ENCODE measurements at places on chromosomes 3 and 15.

DNA sequence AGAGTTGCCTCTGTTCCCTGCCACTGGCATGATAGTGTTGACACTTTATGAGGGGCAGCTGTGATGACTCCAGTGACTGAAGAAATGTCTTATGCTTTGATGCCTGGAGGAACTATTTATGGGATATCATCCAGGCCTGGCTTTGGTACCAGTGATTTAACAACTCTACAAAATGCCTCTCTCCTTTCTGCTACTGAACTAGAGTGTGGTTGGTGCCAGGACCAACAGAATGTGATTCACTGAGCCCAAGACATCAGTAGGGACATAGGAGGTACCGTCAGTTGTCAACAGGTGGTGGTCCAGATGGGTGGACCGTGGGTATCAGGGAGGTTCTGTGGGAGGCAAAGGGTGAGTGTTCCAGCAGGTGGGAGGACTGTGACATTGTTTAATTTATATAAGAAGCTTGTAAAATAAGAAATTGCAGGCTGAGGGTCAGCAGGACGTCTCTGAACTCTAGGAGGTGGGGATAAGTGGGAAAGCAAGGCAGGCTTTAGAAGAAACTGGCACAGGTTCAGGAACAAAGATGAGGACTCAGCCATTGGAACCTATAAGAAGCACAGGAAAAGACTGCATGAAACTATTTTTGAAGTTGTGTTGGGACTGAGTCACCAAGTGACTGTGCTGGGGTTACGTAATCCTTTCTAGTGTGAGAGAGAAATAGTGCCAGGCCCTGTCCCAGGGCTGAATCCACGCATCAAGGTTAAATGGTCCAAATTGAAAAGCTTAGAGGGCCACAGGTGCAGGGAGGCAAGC, 28.5 kb upstream of the SLC7A14 start:
- no peak for DNase-seq

DNA sequence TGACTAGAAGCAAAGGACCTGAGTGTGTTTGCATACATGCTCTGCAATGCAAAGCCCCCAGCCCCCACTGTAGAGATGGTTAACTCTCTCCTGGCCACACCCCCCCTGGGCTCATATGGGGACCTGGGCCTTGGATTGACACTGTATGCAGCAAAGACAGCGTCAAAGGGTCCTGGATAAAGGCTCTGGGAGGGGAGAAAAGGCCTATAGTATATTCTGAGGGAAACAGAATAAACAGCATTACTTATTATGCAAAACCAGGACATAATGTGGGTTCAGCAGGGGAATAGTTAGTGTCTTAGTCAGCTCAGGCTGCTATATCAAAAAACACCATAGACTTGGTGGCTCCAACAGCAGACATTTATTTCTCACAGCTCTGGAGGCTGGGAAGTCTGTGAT, 158.7 kb downstream of the APBA2 start:
- DNase-seq, result no peak

- DNase-seq, result no peak
These were observed 79.4 kb downstream of the HES1 start for GRCh38 chr3:194215392-194215791.

GRCh38 chr3:189766416-189766815, 135.2 kb downstream of the TP63 start:
- DNase-seq, result no peak

DNA sequence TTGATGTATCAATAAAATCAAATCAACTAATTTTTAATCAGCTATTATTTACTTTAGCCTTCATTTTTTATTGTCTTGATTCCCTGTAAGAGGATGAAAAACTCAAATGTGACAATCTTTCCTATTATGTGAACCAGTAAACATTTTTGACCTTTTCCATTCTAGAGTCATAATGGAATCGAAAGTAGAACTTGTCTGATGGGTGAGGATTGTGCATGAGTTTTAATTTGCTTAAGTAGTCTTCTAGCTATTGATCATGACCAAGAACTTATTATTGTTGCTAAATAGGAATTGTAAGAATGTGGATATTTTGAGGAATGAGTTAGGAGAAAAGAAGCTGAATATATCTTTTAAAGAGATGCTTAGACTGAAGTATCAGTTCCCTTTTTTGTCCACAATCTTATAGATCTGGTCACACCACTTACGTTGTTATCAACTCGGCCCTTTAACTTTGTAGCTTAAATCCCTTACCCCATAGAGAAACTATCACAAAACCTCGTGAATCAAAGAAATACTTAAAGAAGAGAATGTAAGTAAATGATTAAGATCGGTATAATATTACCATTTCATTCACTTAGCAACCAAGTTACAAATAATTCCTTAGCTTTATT, 147.3 kb downstream of the TP63 start:
- DNase-seq, result no peak

GRCh38 chr15:48472756-48473155, 141.5 kb downstream of the DUT start:
- no peak for DNase-seq

- DNase-seq, result no peak
These were observed 49.1 kb downstream of the DNASE1L3 start for GRCh38 chr3:58161435-58162398.

- DNase-seq, result no peak
These were observed 37.2 kb downstream of the IDH2 start for GRCh38 chr15:90064911-90065681.

Measured in stimulated activated CD8-positive, alpha-beta memory T cell treated with anti-CD3 and anti-CD28 coated beads, Interleukin-4, amount 100 ng/mL, for 4 hours (primary cell).